Activated CD8-positive, alpha-beta memory T cell treated with anti-CD3 and anti-CD28 coated beads, Interleukin-2, amount 10 ng/mL, durations not matched to agents 7 days and 5 days (primary cell): ENCODE measurements at places on chromosomes 6 and 20. TPM values are rescaled to one million over a fixed set of nuclear protein-coding genes. Genes with fewer than 3 reads are reported as not detected.

- H3K27me3 ChIP-seq: peaks cover 7% of the 10 kb centered on the region
- no peak overlapping the region for H3K4me3 ChIP-seq
- H3K4me1 ChIP-seq: peaks cover 9% of the 10 kb centered on the region
These were observed 145.0 kb downstream of the PHACTR3 start for GRCh38 chr20:59749301-59749700.

GRCh38 chr6:128327890-128328289, 192.5 kb downstream of the PTPRK start:
- H3K27ac ChIP-seq: no peak overlapping the region
- DNase-seq: peak; percentile 52
- H3K4me1 ChIP-seq: no peaks in the 10 kb centered on the region
- H3K27me3 ChIP-seq: peaks cover 3% of the 10 kb centered on the region

GRCh38 chr20:1337441-1337840, 8.5 kb upstream of the SDCBP2 start:
- H3K27ac ChIP-seq: no peak overlapping the region
- no peaks in the 10 kb centered on the region for H3K27me3 ChIP-seq
- H3K4me1 ChIP-seq: peaks cover 24% of the 10 kb centered on the region

- H3K36me3 ChIP-seq: peaks cover 58% of the 10 kb centered on the region
- no peak overlapping the region for H3K27ac ChIP-seq
- H3K4me1 ChIP-seq: peaks cover 3% of the 10 kb centered on the region
These were observed 25.6 kb downstream of the NFYA start for GRCh38 chr6:41098366-41098765.

The IRAK1BP1 gene
- total RNA-seq: 3.0 TPM

GRCh38 chr6:53059648-53060589, 5.3 kb upstream of the FBXO9 start:
- no peak for DNase-seq
- no peaks in the 10 kb centered on the region for H3K27me3 ChIP-seq
- H3K4me3 ChIP-seq: peak overlapping the region; percentile 90
- H3K4me1 ChIP-seq: peaks cover 48% of the 10 kb centered on the region

DNA sequence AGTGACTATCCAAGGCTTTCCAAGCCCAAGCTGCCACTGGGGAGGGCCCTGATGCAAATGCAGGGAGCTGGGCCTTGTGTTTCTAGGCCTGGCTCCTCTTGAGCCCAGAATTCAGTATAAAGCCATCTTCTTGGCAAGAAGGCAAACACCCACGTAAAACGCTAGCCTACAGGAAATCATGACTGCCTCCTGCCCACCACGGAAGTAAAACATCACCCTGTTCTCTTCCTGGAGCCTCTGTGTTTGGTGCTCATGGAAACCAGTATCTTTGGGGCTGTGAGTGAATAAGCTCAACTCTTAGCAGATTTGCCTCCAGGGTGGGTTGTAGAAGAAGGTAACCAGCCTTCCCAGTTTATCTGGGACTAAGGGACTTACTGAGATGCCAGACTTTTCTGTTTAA, 271.0 kb downstream of the ZNF217 start:
- H3K27ac ChIP-seq: peak overlapping the region; percentile 47
- H3K36me3 ChIP-seq: peaks cover 2% of the 10 kb centered on the region
- no peak for DNase-seq
- no peaks in the 10 kb centered on the region for H3K27me3 ChIP-seq
- peaks cover 10% of the 10 kb centered on the region for H3K4me1 ChIP-seq

GRCh38 chr6:72521684-72522083, 100.2 kb upstream of the KCNQ5 start:
- no peaks in the 10 kb centered on the region for H3K4me1 ChIP-seq
- H3K4me3 ChIP-seq: no peak overlapping the region
- H3K27me3 ChIP-seq: peaks cover 9% of the 10 kb centered on the region
- H3K36me3 ChIP-seq: no peaks in the 10 kb centered on the region
- no peak for DNase-seq

The NOP56 gene
- 508 TPM for total RNA-seq

DNA sequence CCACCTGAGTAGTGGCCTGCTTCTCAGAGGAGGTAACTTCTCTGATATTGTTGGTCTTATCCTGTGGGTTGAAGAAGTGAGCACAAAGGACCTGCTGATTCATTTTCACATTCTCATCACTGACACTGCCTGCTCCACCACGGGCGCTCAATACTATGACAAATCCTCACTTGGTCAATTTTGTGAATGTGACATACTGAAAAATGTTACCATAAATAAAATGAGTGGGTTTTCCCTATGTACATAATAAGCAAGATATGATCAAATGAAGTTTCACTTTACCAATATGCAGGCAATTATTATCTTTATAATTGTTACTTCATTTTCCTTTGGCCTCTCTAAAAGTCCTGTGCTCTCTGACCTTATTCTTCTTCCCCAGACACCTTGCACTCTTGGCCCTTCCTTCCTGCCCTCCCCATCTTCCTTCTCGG, 71.5 kb upstream of the RIPOR2 start:
- H3K27me3 ChIP-seq: no peaks in the 10 kb centered on the region
- H3K36me3 ChIP-seq: peaks cover 9% of the 10 kb centered on the region
- H3K27ac ChIP-seq: peak overlapping the region; percentile 96
- peak overlapping the region; percentile 38 for H3K4me3 ChIP-seq
- DNase-seq: peak; percentile 78

DNA sequence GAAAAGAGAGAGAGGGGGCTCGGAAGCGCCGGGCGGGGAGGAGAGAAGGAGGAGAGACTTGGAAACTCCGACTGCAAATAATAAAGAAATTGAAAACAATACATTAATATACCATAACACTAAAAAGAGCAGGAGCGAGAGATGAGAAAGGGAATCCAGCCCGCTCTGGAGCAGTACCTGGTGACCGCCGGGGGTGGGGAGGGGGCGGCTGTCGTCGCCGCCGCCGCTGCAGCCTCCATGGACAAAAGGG, 338 bp downstream of the E2F3 start:
- H3K27me3 ChIP-seq: no peaks in the 10 kb centered on the region
- H3K4me1 ChIP-seq: peaks cover 42% of the 10 kb centered on the region
- H3K36me3 ChIP-seq: peaks cover 16% of the 10 kb centered on the region
- no peak for DNase-seq
- H3K4me3 ChIP-seq: peak overlapping the region; percentile 92
- H3K27ac ChIP-seq: peak overlapping the region; percentile 90

- H3K27me3 ChIP-seq: peaks cover 14% of the 10 kb centered on the region
- H3K36me3 ChIP-seq: no peaks in the 10 kb centered on the region
- no peaks in the 10 kb centered on the region for H3K4me1 ChIP-seq
- DNase-seq: no peak
- H3K27ac ChIP-seq: no peak overlapping the region
These were observed 90.8 kb upstream of the QKI start for GRCh38 chr6:163323705-163324104.

The SLPI gene
- not detected for total RNA-seq

DNA sequence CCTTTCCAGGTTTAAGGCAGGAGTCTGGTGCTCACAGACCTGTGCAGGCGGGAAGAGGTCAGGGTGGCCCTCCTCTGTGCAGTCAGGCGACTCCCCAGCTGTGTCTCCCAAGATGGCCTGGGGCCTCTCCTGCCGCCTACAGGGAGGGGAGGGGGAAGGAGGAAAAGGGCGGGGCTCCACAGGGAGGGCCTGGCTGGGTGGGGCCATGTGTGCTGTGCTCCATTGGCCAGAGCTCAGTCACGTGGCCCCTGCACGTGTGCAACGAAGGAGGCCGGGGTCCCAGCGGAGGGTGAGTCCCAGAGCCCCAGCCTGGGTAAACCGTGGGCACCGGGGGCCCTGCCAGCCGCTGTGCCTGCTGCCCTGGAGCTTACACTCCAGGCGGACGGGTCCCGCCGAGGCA, 211.6 kb downstream of the ZDHHC14 start:
- H3K27ac ChIP-seq: no peak overlapping the region
- H3K36me3 ChIP-seq: peaks cover 24% of the 10 kb centered on the region
- no peaks in the 10 kb centered on the region for H3K27me3 ChIP-seq
- peak; percentile 33 for DNase-seq
- no peak overlapping the region for H3K4me3 ChIP-seq

DNA sequence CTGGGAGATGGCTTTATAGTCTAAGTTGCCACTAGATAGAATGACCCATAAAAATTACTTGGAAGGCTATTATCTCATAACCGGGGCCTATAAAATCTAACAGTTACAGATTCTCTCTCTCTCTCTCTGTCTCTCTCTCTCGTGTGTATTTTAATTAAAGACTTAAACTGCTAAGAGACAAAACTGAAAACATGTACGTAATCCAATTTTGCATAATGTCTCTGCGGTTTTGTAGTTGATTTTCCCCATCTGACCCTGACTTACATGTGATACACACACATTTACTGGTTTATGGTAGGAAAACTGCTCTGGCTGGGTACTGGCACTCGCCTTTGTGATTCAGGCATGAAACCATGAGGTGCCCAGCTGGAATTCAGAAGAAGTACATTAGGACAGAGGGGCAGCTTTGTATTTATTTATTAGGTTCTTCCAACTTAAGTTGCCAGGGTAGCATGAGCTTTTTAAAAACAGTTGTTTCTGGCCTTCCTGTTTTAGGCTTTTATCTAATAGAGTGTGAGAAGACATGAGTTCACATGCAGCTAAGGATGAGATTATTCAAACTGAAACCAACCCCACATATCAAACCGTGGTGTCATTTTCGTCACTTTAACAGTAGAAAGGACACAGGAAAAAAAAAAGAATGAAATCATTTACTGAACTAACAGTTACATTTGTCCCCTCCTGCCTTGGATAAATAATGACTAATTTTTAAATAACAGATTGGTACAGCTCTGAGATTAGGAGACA, 182.5 kb downstream of the GMPR start:
- peak overlapping the region; percentile 98 for H3K27ac ChIP-seq
- peaks cover 52% of the 10 kb centered on the region for H3K4me1 ChIP-seq
- peaks cover 2% of the 10 kb centered on the region for H3K36me3 ChIP-seq
